A172 (cell line): ENCODE measurements at places on chromosomes 7 and 10.

GRCh38 chr7:27946351-27946750 lies 206.4 kb downstream of the TAX1BP1 start:
- no peak for DNase-seq

DNA sequence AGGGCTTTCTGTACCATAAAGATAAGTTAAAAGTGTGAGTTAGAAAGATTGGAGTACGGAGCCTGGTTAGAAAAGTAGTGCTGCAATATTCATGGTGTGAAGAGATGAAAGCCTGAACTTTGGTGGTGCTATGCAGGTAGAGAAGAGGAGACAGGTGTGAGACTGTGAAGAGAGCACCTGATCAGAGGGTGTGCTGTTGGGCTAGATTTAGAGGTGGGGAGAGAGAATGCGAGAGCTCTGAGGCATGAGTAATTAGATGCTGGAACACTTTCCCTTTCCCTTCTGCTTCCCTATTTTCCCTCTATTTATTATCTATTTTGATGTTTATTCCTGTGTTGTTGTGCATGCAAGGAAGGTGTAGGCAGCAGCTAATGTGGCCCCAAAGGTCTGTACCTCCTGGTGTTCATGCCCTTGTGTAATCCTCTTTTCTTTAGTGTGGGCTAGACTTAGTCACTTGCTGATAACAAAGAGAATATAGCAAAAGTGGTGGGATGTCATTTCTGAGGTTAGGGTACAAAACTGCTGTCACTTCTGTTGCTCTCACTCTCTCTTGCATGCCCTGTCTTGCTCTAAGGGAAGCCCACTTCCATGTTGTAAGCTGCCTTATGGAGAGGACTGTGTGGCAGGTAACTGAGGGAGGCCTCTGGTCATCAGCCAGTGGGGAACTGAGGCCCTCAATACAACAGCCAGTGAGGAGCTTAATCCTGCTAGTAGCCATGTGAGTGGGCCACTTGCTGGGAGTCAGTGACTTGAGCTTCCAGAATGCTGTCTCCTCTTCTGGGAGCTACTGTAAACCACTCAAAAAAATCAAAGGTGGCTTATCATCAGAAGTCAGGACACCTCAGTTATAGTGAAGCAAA lies 2.6 kb upstream of the ATXN7L1 start:
- DNase-seq: no peak

GRCh38 chr7:157016024-157016351 lies 5.5 kb upstream of the MNX1 start:
- DNase-seq: no peak

GRCh38 chr10:571166-571565 lies 118.3 kb downstream of the DIP2C start:
- no peak for DNase-seq

DNA sequence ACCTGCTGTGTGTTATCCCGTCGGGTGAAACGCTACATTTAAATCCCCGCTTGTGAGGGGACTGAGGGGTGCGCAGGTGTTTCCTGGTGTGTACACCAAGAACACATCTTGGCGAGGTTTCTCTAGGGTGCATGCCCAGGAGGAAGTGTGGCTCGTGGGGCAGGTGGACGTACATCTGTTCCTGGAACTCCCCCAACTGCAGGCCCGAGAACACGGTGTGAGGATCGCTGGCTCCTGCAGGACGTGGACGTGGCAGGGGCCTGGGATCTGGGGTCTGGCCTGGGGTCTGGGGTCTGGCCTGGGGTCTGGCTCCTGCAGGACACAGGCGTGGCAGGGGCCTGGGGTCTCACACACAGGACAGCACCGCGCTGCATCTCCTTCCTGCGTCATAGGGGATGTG lies 10.1 kb downstream of the KNDC1 start:
- no peak for DNase-seq

- DNase-seq: no peak
Measured at GRCh38 chr10:76007667-76008181, 576.3 kb downstream of the LRMDA start.

DNA sequence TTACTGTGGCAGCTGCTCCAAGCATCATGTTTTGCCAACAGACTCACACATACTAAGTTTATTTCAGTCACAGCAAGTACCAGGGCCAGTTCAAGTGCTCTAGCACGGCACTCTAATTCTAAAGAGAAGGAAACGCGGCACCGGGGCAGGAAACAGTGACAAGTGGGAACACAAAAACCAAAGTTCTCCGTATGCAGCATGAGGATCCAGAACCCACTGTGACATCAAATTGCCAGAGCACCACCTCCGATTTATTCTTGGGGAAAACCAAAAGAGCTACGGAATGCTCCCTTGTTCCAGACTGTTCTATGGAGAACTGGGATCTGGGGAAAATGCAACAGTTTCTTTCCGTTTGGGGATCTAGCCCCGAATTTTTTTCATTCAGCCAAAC lies 448 bp upstream of the PTER start:
- no peak for DNase-seq

- DNase-seq: no peak
Measured at GRCh38 chr7:86453454-86453853, 190.3 kb upstream of the GRM3 start.

GRCh38 chr10:131436458-131436857 lies 124.9 kb upstream of the TCERG1L start:
- no peak for DNase-seq

- no peak for DNase-seq
Measured at GRCh38 chr10:48238826-48239520, 35.5 kb downstream of the FRMPD2 start.

- DNase-seq: peak; percentile 51
Measured at GRCh38 chr7:80640846-80641245, 2.4 kb downstream of the CD36 start.

DNA sequence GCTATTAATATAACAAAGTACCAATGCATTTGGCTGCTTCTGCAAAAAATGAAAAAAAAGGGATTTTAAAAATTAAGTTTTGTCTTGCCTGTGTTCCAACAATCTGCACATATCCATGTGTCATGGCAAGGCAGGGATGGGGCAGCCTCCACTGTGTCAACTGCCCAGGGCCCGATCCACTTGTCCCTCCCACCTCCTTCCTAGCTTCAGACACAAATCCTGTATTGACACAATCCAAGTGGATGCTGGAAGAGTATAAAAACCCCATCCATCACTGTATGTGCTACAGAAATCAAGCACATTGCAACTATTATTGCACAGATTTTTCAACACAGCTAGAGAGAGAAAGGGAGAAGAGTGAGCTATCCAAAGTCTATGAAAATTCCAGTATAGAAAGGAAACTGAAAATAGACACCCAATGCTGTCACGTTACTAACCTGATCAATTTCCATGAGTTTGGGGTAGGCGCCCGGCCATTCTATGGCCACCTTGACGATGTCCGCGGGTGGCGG lies 106.4 kb downstream of the ELMO1 start:
- peak; percentile 19 for DNase-seq

GRCh38 chr7:139023076-139023475 lies 12.8 kb downstream of the ZC3HAV1L start:
- no peak for DNase-seq

GRCh38 chr7:81064426-81064825 lies 145.6 kb upstream of the SEMA3C start:
- no peak for DNase-seq

DNA sequence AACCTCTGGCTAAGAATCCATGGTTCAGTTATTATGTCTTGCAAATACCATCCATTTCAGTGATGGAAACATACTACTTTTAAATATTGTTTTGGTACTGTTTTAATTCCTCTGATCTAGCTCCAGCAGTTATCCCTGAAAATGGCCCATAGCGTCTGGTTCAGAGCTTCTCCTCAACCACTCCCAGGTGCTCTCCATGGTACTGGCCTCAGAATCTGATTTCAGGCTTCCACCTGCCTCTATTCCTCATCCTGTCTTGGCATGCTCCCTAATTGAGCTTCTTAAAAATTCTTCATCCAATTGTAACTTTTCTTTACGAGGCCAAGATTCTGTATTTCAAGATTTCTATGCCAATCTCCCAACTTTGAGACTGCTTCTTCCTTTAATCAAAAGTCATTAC lies 236.3 kb downstream of the HTR7 start:
- DNase-seq: peak; percentile 5

- no peak for DNase-seq
Measured at GRCh38 chr7:135800560-135800959, 51.9 kb upstream of the FAM180A start.

- no peak for DNase-seq
Measured at GRCh38 chr7:133975130-133975529, 152.0 kb upstream of the LRGUK start.

- DNase-seq: peak; percentile 24
Measured at GRCh38 chr7:490461-491291, 29.0 kb downstream of the PDGFA start.

DNA sequence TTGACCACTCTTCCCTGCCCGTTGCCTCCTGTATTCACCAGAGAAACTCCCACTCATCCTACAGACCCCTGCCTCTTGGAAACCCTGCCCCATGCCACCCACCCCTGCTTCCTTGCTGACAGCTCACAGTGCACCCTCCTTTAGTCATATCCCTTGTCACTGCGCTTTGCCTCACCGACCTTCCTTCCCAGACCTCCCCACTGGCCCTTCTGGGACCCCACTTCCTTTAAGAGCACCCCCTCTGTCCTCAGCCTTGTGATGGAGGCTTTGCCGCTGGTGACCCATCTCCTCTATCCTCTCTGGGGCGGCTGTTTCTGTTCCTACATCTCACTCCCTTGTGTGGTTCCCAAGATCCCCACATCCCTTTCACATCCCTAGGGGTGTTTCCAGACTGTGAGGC lies 92.8 kb upstream of the ZMIZ1 start:
- DNase-seq: no peak

GRCh38 chr10:129521161-129522025 lies 54.4 kb downstream of the MGMT start:
- DNase-seq: no peak

DNA sequence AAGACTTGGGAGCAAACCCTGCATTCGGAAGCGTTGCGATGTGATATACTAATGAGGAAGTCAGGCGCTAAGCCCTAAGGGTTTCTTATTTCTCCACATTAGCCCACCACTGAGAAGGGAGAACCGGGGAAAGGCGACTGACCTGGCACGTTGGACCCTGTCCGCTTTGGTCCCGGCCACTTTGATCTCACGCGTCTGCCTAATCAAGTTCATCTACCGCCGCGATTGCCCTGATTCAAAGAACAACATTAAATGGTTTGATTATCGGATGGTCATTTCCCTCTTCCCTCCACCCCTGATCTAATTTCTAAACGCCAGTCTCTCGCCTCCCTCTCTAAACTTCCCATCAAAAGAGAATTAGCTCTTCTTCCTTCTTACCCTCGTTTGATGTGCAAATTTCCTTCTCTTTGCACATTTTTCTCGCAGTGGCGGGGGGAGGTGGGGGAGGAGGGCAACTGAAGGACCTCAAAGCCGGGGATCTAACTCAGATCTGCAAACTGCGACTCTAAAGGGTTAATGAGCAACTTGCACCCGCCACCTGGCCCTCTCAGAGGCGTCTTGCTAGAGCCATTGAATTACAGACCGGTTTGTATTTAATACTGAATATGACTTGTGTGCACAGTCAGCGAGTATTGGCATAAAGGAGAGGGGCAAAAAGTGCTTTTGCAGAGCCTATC lies 687 bp upstream of the DKK1 start:
- peak; percentile 40 for DNase-seq

- no peak for DNase-seq
Measured at GRCh38 chr10:70679498-70679897, 7.2 kb downstream of the ADAMTS14 start.

DNA sequence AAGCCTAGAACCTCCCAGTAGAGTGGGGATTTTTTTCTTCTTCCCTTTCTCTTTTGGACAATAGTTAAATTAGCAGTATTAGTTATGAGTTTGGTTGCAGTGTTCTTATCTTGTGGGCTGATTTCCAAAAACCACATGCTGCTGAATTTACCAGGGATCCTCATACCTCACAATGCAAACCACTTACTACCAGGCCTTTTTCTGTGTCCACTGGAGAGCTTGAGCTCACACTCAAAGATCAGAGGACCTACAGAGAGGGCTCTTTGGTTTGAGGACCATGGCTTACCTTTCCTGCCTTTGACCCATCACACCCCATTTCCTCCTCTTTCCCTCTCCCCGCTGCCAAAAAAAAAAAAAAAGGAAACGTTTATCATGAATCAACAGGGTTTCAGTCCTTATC lies 5.4 kb downstream of the OPN1SW start:
- no peak for DNase-seq

- peak; percentile 97 for DNase-seq
Measured at GRCh38 chr10:17787087-17787961, 21.8 kb upstream of the MRC1 start.

GRCh38 chr10:10054466-10054865 lies 963.2 kb upstream of the CELF2 start:
- DNase-seq: no peak

DNA sequence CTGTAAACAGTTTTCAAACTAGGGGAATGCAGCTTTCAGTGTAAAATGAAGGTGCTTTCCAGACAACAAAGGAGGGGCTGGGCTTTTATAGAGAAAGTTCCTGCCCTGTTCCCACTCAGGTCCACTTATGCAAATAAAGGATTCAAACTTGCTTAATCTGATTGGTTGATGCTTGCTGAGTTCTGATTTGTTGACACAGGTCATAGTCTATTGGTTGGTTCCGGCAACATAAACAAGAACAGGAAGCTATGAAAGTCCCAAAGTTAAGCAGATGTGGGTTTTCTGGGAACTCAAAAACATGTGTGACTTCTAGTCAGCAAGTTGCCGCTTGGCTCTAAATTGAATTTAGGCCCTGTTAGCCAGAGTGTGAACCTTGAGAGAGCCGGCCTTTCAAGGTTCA lies 194.2 kb upstream of the SVIL start:
- no peak for DNase-seq

- DNase-seq: peak; percentile 22
Measured at GRCh38 chr7:107856806-107857540, 34.0 kb upstream of the DLD start.

GRCh38 chr7:96962221-96962885 lies 43.0 kb upstream of the DLX6 start:
- peak; percentile 86 for DNase-seq

DNA sequence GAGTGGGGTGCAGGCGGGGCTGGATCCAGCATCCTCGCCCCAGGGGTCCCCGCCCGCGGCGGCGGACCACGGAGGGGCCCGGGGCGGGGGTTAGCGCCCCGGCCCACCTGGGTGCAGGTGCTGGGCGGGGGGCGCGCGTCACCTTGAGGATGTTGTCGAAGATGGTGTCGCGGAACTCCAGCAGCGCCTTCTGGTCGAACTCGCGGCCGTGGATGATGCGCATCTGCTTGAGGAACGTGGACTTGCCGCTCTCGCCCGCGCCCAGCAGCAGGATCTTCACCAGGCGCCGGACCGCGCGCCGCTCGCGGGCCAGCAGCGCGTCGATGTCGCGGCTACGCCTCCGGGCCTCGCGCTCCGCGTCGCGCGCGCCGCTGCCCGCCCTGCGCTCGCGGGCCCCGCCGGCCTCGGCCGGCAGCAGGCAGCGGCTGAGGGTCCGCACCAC lies 376 bp downstream of the GNA12 start:
- no peak for DNase-seq

GRCh38 chr7:97576043-97576442 lies 155.8 kb upstream of the TAC1 start:
- no peak for DNase-seq

DNA sequence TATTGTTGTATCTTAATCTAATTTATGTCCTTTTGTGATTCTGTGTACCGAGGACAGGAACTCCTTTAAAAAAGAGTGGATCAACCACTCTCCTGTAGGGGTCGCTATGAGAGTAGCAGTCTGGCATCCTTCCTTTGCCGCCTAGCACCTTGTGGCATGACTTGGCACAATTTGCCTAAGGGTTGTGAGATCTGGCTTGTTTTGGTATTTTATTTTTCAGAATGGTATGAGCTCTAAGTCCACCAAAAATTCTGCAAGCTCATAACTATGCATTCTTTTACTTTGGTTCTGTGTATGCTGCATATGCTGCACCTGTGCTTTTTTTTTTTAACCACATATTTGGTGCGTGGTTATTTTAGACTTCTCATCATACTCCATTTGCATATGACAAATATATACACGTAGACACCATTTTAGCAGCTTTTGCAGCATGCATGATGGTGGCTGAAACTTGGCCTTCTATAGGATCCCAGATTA lies 112.8 kb downstream of the CDK14 start:
- peak; percentile 58 for DNase-seq
